ENCODE measurements at places on chromosomes 1 and 21.

DNA sequence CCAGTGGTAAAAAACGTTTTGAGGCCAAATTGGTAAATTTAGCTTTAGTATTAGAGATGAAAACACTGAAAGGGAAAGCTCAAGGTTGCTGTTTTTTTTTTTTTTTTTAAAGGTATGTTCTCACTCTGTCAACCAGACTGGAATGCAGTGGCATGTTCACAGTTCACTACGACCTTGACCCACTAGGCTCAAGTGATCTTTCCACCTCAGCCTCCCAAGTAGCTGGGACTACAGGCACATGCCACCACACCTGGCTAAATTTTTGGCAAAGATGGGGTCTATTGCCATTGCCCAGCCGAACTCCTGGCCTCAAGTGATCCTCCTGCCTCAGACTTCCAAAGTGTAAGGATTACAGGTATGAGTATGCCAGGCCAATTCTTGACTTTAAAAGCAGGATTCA is 18.9 kb downstream of the LRIF1 start:
- DNase-seq = no peak

GRCh38 chr1:91774520-91775203 is 111.3 kb downstream of the TGFBR3 start:
- DNase-seq = no peak

- DNase-seq = no peak
These were observed 607.0 kb downstream of the AGBL4 start for GRCh38 chr1:49416758-49417157.

- DNase-seq = no peak
These were observed 6.6 kb upstream of the ADORA3 start for GRCh38 chr1:111509997-111510375.

- DNase-seq = no peak
These were observed 2.8 kb downstream of the ZBTB8OS start for GRCh38 chr1:32647308-32648134.

DNA sequence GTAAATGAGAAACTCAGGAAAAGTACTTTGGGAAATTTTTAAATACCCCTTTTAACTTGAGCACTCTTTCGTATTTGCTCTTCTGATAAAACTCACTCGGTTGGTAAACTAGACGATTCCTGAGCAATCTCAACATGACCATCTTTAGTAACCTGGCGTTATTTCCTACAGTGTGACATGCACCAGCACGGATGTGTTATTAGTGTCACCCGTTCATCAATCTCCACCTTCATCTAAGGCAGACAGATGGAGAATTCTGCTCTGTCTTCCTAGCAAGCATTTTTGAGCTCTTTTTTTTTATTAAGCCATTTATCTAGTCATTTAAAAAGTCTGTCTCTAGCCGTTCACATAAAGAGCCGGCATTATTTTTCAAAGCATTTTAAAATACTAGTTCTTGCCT is 155.2 kb downstream of the DISP1 start:
- DNase-seq = peak; percentile 12

- no peak for DNase-seq
These were observed 1.1 kb upstream of the GADD45A start for GRCh38 chr1:67683766-67684525.

DNA sequence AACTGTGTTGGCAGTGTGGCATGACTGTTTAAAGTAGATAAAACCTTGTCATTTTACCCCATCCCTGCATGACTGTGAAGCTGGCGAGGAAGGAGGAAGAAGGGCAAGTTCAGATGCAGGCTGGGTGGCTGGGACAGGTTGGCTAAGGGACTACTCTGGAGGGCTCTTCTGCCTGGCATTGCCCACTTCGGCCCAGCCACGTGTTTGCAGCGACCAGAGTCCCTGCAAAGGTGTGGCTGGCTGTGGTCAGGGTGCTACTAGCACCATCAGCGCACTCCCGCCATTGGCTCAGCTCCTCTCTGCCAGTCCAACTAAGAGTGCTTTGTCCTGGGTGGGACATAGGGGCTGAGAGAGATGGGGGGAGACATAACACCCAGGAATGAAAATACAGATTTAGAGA is 7.2 kb downstream of the C1orf115 start:
- DNase-seq = no peak

- DNase-seq = no peak
These were observed 9.2 kb downstream of the DMRTB1 start for GRCh38 chr1:53468374-53468773.

DNA sequence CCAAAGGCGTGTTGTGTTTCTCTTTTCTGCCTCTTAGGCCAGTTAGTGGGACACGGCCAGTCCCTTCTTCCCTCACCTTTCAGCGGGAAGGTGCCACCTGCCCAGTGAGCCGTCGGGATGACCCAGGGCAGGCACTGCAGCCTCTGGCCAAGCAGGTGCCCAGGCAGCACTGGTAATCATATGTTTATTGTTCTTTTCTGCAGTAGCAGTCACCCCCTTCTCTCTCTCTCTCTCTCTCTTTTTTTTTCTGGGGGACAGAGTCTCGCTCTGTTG is 38.2 kb downstream of the CRYAA start:
- DNase-seq = no peak

DNA sequence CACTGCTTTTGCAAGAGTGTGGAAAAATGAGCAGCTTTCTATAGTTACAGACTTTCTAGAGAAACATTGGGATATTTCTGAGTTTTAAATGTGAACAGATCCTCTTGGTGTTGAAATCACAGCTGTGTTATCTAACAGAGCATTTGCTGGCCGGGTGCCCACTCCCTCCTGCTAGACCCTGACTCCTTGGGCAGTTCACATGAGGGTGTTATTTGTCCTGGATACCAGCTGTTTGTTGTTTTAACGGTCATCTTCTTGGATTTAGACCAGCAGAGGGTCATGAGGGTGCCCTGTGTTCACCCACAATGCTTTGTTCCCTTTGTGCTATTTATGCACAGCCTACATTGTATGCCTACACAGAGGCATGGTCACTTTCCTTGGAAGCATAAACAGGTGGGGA is 67.1 kb downstream of the CENPF start:
- no peak for DNase-seq

DNA sequence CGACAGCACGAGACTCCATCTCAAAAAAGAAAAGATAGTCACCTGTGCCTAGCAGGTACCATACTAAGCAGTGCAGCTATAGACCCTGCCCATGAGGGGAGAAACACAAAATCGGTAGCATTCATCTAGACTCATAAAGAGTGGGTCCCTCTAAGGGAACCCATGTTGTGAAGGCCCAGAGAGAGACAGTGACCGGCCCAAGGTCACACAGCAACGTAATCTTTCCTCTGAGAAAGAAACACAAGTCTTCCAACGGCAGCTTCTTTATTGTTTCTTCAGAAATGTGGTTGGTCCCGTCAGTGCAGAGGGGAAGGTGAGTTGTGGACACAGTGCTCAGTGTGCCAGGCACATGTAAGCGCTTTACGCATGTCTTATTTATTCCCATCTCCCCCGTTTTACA is 198.6 kb upstream of the TMEM51 start:
- no peak for DNase-seq

GRCh38 chr1:206887701-206888100 is 9.5 kb upstream of the IL24 start:
- DNase-seq = no peak

GRCh38 chr1:173330149-173330951 is 123.2 kb upstream of the TNFSF4 start:
- no peak for DNase-seq

GRCh38 chr1:86499987-86500593 is 31.4 kb downstream of the CLCA1 start:
- no peak for DNase-seq

DNA sequence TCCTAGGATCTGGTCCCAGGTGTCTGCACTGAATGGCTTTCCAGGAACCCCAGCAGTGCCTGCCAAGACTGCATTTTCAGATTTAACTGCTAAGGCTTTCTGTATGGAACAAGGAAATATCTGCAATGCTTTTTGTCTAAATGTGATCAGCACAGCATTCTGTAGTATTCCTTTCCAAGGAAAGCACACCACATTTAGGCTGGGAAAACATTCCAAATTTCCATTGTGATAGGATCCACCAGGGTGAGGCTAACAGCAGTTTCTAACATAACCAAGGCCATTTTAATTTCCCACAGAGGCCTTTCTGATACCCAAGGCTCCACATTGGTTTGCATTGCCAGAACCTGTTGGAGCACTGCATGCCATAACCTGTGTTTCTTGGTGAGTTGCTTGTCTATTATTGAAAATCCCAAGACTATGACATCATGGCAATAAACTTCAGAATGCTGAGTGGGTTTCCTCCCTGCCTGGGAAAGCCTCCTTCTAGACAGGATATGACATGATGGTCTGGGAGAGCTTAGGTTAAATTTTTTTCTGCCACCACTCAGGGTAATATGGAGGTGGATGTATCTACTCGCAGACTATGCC is 23.3 kb upstream of the PTGFRN start:
- no peak for DNase-seq

- no peak for DNase-seq
These were observed 107.1 kb downstream of the TLR5 start for GRCh38 chr1:223035724-223036478.

GRCh38 chr1:20896826-20897225 is 109.7 kb upstream of the HP1BP3 start:
- DNase-seq = no peak

- no peak for DNase-seq
These were observed 501.0 kb downstream of the SETD4 start for GRCh38 chr21:35559128-35559828.

- no peak for DNase-seq
These were observed 43.1 kb downstream of the OPRD1 start for GRCh38 chr1:28855046-28855445.

DNA sequence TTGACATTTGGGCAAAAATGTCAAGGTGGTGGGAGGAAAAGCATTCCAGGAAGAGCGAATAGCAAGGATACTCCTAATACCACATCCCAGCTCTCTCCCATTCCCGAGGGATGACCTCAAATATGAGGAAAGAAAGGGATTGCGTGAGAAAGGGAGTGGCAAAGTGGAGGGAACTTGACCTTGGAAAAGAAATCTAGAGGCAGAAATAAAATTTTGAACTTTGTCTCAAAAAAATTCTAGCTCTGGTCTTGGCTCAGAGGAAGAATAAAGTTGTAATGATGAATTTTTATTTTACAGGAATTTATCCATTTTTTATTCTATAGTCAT is 127.8 kb downstream of the TBX19 start:
- DNase-seq = no peak

DNA sequence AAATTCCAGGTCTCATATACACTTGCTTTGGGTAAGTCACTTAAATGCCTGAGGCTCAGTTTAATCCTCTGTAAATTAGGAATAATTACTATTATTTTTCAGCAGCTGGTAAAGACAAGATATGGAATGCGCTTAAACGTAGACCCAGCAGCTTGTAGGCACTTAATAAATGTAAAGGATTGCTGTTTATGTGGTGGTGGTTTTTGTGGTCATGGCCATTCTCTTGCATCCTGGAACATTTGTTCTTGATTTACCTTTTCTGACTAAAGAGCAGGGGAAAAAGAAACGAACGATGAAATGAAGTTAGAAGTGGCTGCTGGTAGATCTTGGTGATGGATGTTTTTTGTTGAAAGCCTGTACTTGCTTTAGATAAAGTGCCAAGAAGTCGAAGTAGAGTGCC is 195.0 kb upstream of the FOXD3 start:
- no peak for DNase-seq

DNA sequence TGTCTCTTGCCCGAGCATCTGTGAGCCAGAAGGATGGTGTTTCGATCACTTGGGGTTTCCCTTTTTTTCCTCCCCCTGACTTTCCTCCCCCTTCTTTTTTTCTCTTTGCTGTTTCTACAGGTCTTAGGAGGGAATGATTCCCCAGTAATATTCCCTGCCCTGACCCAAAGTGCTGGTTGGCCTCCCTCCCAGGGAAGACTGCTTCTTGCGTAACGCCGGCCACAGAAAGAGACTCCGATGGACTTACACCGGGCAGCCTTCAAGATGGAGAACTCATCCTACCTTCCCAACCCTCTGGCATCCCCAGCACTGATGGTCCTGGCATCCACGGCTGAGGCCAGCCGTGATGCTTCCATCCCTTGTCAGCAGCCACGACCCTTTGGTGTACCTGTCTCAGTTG is 6.8 kb downstream of the RNF220 start:
- DNase-seq = no peak

DNA sequence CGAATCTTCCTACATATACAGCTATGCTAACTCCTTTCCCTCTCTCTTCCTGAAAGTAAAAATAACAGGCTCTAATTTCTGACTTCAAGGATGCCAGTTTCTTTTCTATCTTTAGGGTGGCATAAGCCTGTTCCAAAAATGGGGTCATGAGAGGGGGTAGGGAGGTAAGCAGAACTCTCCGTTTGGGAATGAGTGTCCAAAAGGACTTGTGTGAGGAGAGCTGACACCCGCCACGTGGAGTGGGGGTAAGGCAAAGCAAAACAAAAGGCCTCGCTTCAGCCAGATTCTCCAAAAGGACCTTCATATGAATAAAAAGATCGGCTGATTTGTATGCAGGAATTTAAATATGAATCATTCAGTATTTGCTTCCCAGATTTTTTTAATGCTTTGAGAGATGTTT is 28.6 kb downstream of the PLPPR4 start:
- no peak for DNase-seq

GRCh38 chr1:245156736-245157505 is 2.1 kb downstream of the KIF26B start:
- peak; percentile 21 for DNase-seq

- no peak for DNase-seq
These were observed 57.3 kb downstream of the SLC25A24 start for GRCh38 chr1:108142773-108143394.

DNA sequence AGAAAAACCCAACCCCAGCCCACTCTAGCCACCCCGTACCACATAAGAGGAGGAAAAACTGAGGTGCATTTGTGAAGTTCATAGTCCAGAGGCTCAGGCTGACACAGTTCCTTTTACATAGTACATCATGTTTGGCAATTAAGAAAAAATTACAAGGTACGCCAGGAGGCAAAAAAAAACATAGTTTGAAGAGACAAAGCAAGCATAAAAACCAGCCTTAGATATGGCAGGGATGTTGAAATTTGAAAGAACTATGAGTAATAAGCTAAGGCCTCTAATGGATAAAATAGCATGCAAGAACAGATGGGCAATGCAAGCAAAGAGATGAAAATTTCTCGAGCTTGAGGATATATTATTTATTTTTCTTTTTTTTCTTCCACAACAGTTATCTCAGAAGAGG is 31.9 kb downstream of the MIXL1 start:
- DNase-seq = no peak

GRCh38 chr1:45026446-45026845 is 14.4 kb downstream of the UROD start:
- DNase-seq = no peak

GRCh38 chr1:191508239-191508638 is 650.0 kb upstream of the RGS18 start:
- no peak for DNase-seq

- DNase-seq = no peak
These were observed 8.8 kb downstream of the GPATCH2 start for GRCh38 chr1:217622042-217622441.
